ENCODE measurements at places on chromosomes 5 and 9. TPM values are rescaled to one million over a fixed set of nuclear protein-coding genes. Genes with fewer than 3 reads are reported as not detected.

GRCh38 chr5:9534881-9535517 lies 10.9 kb downstream of the SEMA5A start:
- H3K4me3 ChIP-seq, result no peak overlapping the region
- peak; percentile 66 for DNase-seq
- H3K36me3 ChIP-seq, result no peaks in the 10 kb centered on the region
- no peaks in the 10 kb centered on the region for H3K27me3 ChIP-seq
- H3K4me1 ChIP-seq, result no peaks in the 10 kb centered on the region

DNA sequence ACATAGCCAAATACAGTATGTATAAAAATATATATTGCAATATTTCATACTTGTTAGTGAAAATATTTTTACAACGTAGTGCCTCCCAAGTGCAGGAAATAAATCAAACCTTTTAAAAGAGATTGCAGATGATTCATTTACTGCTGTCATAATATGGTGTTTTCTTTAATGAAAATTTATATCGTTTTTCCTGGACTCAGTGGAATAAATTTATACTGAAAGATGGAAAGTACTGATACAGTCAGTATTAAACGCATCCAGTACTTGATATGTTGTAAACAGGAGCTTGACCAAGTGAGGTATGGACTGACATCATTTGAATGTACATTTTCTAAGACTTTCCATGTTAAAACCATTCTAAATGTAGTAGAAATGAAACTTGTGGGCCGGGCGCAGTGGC lies 143.4 kb upstream of the ZNF608 start:
- no peak overlapping the region for H3K4me3 ChIP-seq
- H3K36me3 ChIP-seq, result no peaks in the 10 kb centered on the region
- H3K4me1 ChIP-seq, result no peaks in the 10 kb centered on the region
- H3K27me3 ChIP-seq, result no peaks in the 10 kb centered on the region
- no peak for DNase-seq

DNA sequence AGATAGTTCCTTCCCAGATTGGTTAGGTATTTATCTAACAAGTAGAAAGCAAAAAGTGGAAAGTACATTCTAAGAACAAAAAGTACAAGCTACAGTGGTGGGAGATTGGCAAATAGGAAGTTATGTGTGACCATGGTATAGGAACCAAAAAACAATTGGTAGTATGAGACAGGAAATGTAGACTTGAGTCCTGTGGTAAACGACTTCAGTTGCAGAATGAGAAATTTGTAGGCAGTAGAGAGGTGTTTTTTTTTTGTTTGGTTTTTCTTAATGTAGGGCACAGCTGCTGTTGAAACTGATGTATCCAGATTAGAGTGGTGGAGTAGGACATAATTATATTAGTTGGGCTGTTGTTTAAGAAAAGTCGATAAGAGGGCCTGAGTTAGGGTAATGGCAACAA lies 72.0 kb downstream of the CCNH start:
- no peak overlapping the region for H3K27ac ChIP-seq
- DNase-seq, result no peak
- no peaks in the 10 kb centered on the region for H3K27me3 ChIP-seq
- no peaks in the 10 kb centered on the region for H3K36me3 ChIP-seq
- H3K4me1 ChIP-seq, result no peaks in the 10 kb centered on the region

DNA sequence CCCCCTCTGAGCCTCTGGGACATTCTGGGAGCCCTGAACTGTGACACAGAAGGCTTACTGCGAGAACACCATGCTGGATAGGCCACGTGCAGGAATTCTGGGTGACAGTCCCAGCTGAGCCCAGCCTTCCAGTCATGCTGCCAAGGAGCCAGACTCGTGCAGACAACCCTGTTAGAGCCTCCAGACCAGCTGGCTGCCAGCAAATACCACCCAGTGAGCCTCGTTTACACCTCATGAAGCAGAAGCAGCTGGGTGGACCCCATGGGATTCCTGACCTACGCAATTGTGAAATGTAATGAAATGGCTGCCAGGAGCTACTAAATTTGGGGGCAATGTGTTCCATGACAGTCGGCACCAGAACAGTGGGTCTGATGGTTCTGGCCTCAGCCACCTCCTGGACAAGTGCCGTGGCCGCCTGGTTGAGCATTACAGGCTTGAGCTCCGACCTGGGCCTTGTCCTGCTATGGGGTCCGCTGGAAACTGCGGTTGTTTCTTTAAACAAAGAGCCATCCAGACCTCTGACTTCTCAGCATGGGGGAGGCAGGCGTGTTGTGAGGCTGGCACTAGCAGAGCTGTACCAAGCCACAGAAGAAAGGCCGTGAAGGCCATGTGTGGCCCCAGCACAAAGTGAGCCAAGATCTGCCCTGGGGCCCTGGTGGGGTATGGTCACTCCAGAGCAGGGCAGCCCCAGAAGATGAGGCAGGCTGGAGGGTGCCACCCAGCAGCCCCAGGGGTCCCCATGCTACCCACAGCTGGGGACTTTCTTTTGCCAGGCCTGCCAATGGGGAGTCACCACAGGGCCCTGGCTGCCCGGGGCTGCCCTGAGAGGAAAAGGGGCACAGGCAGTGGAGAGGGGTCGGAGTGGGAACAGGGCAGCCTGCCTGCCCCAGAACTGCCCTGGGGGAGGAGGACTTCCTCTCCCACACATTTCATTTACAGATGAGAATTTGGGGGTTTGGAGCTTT lies 19.3 kb upstream of the RXRA start:
- H3K27ac ChIP-seq, result no peak overlapping the region
- no peak for DNase-seq
- H3K36me3 ChIP-seq, result no peaks in the 10 kb centered on the region
- no peaks in the 10 kb centered on the region for H3K4me1 ChIP-seq

DNA sequence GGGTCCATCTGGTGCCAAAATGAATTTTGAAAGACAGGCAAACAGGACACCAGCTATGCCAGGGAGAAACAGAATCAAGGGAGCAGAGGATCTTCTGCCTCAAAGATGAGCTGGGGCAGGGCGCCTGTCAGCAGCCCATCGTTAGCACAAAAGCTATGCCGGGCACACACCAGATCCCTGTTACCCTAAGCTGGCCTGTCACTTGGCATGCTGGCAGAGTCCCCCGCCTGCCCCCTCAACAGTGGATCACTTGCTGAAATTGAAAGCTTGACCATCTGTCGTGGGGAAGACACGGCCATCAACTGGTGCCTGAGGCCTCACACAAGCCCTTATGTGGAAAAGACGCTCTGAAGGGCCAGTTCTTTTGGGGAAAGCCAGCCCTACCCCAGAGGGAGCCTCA lies 256.4 kb downstream of the EBF1 start:
- H3K27me3 ChIP-seq, result no peaks in the 10 kb centered on the region
- no peaks in the 10 kb centered on the region for H3K36me3 ChIP-seq
- H3K4me3 ChIP-seq, result no peak overlapping the region
- H3K27ac ChIP-seq, result no peak overlapping the region
- no peaks in the 10 kb centered on the region for H3K4me1 ChIP-seq

GRCh38 chr9:72790989-72791388 lies 161.9 kb downstream of the ALDH1A1 start:
- no peaks in the 10 kb centered on the region for H3K27me3 ChIP-seq
- H3K4me3 ChIP-seq, result no peak overlapping the region
- H3K36me3 ChIP-seq, result no peaks in the 10 kb centered on the region
- H3K27ac ChIP-seq, result no peak overlapping the region

GRCh38 chr5:36904677-36905076 lies 28.1 kb downstream of the NIPBL start:
- H3K4me1 ChIP-seq, result no peaks in the 10 kb centered on the region
- no peak overlapping the region for H3K27ac ChIP-seq
- no peaks in the 10 kb centered on the region for H3K27me3 ChIP-seq
- no peak overlapping the region for H3K4me3 ChIP-seq

GRCh38 chr9:35074141-35074540 lies 1.7 kb upstream of the VCP start:
- H3K27me3 ChIP-seq, result no peaks in the 10 kb centered on the region
- peaks cover 18% of the 10 kb centered on the region for H3K4me1 ChIP-seq
- no peak for DNase-seq
- H3K27ac ChIP-seq, result no peak overlapping the region
- H3K36me3 ChIP-seq, result no peaks in the 10 kb centered on the region

DNA sequence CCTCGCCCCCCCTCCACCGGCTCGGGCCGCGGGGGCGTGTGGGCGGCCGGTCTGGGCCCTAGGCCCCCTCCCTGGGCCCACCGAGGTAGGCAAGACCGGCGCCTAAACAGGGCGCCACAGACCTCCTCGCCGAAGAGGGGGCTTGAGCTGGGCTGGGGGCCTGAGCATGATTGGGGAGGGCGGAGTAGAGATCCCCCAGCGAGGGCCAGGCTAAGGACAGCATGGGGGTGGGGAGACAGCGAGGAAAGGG lies 108.9 kb downstream of the PSD2 start:
- no peak for DNase-seq
- peaks cover 4% of the 10 kb centered on the region for H3K27me3 ChIP-seq
- no peak overlapping the region for H3K27ac ChIP-seq
- H3K4me1 ChIP-seq, result no peaks in the 10 kb centered on the region

The SEMA5A gene
- total RNA-seq, result 21.7 TPM

The IFNE gene
- not detected for total RNA-seq

The PSMD5 gene
- total RNA-seq, result 36.3 TPM

The SLC6A7 gene
- not detected for total RNA-seq

The SLC46A2 gene
- not detected for total RNA-seq

The LCN9 gene
- total RNA-seq, result not detected
